ENCODE measurements at places on chromosomes 5 and 9.

DNA sequence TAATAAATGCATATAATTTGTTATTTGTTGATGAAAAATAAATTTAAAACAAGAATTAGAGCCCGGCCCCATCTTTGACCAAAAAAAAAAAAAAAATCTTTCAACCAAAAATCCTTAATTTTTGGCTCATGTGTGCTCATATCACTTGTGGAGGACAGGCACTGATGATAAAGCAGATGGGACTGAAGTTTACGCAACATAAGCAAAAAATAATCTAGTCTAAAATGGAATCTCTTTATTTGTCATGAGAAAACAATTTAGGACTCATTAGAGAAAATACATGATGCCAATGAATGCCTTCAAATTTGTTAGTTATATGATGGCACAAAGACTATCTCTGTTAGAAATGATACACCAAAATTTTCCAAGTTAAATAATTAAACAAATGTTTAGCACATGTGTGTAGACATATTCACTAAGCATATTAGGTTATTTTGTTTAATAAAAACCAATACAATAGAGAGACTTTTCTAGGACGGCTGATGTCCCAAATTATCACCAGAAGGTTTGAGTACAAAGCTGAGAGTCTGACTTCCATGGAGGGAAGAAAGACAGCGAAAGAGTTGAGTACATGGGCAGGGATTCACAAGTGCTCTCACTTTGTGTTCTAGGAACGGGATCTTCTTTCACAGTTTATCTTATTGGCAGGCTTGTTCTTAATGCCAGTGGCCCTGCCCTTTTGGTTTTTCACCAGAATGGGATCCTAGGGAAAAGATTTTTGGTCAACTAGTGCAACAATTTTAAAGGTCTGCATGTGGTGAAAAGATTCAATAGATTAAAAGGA is 621.4 kb downstream of the RAB3C start:
- no peak for DNase-seq

DNA sequence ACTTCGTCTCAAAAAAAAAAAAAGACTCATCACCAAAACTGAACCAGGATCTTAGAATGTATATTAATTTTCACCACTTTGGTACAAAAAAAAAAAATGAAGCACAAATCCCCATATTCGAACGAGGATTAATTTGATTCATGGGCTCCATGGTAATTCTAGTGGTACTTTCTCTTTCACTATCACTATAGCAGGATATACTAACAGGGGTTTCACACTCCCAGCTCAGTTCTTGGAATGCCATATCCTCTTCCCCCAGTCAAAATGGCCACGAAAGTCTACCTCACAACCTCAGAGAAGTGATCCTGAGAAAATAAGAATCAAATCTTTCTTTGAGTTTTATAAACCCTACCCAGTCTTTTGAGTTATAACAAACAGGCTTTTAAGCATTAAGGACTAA is 235.7 kb downstream of the FBXL17 start:
- no peak for DNase-seq

- DNase-seq: no peak
These were observed 126.1 kb downstream of the NPR3 start for GRCh38 chr5:32837211-32837610.

DNA sequence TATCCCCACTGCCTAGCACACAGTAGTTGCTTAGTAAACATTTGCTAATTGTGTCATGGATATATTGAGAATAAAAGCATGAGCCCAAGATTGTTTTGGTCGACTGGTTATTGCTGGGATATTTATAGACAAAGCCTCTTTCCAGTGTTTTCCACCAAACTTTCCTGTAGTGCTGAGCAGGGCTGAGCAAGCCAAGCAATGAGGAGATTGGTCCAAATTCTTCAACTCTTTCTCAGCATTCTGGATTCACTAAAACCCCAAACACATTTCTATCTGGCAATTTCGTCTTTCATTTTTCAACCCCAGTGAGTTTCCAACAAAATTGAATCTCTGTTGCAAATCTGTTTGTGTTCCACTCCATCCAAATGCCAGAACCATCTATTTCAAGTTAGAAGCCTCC is 31.9 kb upstream of the TARS1 start:
- no peak for DNase-seq

GRCh38 chr5:141328231-141328630 is 2.1 kb upstream of the PCDHGA1 start:
- DNase-seq: no peak

DNA sequence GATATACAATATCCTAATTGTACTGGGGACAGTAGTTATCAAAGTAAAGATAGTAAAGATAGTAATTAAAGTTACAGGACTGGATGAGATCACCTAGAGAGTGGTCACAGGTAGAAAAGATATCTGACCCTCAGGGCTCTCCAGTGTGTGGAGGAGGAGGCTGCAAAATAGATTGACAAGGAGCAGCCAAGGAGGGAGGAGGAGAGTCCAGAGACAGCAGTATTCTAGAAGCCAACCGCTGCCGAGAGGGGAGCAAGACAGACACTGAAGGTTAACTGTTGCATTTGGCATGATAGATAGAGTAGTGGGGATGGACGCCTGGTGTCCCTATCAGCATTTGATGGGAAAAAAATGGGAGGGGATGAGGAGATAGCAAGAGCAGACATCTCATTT is 17.0 kb upstream of the F2RL1 start:
- DNase-seq: no peak

- DNase-seq: no peak
These were observed 14.4 kb upstream of the ORM1 start for GRCh38 chr9:114308361-114308950.

DNA sequence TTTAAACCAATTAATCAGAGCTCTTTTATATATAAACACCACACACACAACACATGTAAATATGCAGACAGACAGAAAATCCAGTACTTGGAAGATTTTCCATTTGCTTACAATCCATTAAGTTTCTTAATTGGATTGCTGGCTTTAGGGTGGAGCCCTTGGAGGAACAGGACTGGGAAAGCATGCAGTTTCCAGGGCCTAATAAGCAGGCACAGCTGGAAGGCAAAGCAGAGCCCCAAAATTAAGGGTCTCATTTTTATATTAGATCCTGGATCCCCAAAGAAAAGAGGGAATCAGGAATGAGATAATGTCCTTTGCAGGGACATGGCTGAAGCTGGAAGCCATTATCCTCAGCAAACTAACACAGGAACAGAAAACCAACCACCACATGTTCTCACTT is 13.1 kb upstream of the SMC2 start:
- no peak for DNase-seq

DNA sequence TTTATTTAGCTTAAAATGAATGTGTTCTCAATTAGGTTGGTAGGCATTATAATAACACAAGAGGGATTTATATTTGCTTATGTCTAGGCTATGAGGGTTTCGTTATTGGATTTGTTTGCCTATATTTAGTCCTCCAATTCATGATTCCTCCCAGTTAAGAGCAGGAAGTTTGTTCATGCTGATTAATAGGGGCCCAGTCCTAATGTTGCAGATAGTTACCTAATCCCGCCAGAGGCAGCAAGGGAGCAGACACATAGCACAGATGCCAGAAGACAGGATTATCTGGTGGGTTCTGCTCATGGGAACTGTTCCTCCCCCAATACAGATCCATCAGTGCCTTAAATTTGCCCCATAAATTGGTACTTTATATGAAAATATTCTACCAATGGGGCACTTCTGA is 100.8 kb upstream of the TLE4 start:
- no peak for DNase-seq

DNA sequence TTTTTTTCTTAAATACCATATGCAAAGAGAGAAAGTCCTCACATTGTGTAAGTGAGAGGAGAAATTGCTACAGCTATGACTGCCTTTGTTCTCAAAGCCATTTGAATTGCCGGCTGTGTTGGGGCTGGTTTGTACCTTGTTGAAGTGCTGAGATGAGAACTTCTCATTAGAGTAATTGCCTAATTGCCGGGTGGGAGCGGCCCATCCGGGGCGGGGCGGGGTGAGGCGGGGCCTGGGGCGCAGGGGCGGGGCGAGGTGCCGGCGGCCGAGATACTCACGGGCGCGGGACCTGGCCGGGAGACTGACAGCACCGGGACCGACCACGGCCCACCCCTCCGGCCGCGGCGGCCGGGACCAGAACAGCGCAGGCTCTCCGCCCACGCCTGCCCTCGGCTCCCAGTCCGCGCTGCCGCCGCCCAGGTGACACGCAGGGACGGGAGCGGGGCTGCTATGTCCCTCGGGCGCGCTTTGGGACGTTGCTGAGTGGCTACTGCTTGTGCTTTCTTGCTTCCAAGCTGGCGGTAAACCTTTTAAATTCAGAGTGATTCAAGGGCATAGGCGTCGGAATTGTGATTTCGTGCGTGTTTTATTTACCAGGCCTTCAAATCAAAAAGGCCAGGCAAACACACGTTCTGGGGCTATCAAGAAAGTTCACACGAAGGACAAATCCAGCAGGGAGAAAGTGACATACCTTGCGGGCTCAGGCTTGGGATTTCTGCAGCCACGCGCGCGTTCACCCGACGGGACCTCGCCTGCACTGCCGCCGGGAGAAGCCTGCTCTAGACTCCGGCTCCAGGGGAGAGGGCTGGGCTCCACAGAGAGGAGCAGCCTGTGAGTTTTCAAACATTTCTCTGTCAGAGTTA is 269.1 kb downstream of the FANCC start:
- peak; percentile 44 for DNase-seq

DNA sequence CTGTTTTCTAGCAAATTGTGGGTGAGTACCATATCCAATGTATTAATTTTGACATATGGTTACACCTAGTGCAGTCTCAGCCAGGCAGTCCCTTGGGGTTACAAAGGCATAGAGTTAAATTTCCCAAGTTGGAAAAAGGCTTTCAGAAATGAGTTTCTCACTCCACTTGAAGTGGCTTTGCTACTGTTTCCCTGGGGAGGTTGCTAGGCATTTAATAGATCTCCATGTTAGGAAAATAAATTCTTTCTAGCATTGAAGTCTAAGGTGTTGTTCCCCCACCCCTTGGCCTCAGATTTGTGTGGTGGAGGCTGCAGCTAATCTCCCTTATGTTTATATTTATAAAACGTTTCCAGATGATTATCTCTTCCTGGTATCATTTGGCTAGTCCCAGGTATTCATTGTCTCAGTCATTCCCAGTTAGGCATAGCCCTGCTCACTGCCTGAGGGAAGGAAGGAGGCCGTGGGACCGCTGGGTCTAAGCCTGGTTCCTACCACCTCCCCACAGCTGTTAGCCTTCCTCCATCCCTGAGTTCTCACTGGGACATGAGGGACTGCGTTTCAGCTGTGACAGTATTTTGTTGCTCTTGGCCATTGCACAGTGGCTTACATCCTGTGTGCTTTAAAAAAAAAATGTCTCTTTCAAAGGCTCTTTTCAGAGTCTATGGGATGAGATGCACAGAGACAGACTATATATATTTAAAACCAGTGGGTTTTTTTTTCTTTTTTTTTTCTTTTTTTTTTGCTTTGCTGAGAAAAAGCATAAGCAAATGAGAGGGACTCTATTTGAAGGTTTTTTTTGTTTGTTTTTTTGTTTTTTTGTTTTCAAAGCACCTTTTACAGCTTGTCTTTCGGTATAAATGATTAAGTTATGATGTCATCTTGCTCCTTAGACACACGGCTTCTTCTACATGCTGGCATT is 121.5 kb downstream of the MAST4 start:
- no peak for DNase-seq

- no peak for DNase-seq
These were observed 937.2 kb upstream of the DMAC1 start for GRCh38 chr9:8736805-8737204.

- peak; percentile 49 for DNase-seq
These were observed 57.9 kb downstream of the MEF2C start for GRCh38 chr5:88824892-88825583.

- DNase-seq: peak; percentile 75
These were observed 42.1 kb downstream of the OTULIN start for GRCh38 chr5:14706615-14707021.

DNA sequence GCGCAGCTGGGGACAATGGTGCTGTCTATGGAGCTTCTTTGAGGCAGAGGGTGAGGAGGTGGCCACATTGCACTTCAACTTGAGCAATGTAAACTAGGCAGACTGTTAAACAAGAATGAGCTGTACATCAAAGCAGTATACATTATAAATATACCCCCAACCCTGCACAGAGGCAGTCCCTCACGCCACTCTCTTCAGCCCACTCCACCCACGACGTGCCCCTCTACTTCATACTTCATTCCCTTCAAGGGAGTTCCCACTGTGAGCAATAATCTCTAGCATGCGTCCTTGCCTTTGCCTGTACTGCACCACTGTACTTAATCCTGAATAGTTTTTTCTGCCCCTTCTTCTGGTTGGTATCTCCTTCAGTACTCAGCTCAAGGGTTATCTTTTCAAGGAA is 14.4 kb downstream of the TRPM3 start:
- DNase-seq: no peak

- DNase-seq: no peak
These were observed 24.7 kb upstream of the TNFSF8 start for GRCh38 chr9:114954956-114955582.

DNA sequence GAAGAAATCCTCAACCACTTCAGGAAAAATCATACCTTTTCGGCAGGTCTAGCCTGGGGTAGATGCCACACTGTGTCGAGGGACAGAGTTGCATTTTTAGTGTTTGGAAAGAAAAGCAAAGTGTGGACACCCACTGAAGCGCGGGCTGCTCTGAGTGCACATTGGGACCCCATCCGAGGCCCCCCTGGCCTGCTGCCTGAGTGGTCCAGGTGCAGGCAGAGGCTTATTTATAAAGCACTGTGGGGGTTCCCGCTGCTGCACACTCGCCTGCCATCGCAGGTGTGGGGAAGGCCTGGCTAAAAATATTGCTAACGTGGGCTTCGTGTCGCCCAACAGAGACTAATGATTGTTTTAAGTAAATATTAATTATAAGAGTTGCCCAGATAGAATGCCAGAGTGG is 119.4 kb downstream of the CRB2 start:
- DNase-seq: no peak

DNA sequence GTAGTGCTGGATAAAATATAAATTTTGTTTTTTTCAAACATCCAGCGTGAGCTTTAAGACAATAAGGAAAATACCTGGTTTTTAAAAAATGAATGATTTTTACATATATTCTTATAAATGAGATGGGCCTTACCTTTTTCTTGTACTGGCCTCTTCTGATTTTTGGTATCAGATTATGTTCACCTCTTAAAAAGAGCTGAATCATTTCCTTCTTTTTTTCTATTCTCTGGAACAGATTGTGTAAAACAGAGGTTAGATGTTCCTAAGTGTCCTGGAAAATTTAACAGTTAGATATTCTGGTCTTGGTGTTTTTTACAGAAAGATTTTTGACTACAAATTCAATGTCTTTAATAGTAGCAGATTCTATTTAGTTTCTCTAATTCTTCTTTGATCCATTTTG is 74.6 kb downstream of the NDUFAF2 start:
- DNase-seq: no peak

DNA sequence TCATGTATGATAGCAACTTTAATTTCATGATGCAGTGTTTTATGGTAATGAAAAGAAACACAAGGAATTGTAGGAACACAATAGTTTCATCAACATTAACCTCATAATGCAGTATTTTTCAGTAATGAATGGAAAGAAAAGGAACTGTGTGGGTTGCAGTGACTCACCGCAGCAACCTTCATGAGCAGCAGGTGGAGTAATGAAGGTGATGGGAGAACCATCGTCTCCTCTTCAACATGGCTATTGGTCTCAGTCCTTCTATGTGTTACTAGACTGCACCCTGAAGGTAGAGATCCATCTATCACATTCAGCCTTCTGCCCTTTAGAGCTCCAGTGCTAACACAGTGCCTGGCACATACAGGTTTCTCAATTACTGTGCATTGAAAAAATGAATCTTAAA is 58.0 kb downstream of the TMEM215 start:
- no peak for DNase-seq

GRCh38 chr9:72960446-72960845 is 7.6 kb upstream of the ALDH1A1 start:
- no peak for DNase-seq
